Naive B cell (primary cell): ENCODE measurements at places on chromosomes 7 and 10.

- no peak for DNase-seq
Observed at GRCh38 chr7:77912293-77912692, 113.7 kb downstream of the PHTF2 start.

GRCh38 chr7:11394438-11394837 is 420.8 kb downstream of the PHF14 start:
- no peak for DNase-seq

DNA sequence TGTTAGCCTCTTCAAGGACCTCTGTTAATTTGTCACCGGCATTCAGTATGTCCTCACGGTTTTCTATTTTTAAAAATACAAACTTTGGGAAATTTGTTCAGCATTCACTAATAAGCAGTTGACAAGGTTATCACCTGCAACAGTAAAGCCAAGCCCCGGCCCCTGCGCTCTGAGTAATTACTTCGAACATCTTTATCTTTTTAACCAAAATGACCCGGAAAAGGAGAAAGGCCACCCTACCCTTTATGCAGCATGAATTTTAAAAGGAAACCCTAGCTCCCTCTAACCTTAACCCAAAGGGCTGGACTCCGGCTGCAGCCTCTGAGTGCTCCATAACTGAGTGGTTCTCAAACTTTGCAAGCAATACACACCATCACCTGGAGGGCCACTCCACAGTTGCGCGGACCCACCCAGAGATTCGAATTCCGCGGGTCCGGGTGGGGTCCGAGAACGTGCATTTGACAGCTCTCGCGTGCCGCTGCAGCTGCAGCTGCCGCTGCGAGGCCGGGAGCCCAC is 940 bp downstream of the NSMCE4A start:
- DNase-seq, result no peak

DNA sequence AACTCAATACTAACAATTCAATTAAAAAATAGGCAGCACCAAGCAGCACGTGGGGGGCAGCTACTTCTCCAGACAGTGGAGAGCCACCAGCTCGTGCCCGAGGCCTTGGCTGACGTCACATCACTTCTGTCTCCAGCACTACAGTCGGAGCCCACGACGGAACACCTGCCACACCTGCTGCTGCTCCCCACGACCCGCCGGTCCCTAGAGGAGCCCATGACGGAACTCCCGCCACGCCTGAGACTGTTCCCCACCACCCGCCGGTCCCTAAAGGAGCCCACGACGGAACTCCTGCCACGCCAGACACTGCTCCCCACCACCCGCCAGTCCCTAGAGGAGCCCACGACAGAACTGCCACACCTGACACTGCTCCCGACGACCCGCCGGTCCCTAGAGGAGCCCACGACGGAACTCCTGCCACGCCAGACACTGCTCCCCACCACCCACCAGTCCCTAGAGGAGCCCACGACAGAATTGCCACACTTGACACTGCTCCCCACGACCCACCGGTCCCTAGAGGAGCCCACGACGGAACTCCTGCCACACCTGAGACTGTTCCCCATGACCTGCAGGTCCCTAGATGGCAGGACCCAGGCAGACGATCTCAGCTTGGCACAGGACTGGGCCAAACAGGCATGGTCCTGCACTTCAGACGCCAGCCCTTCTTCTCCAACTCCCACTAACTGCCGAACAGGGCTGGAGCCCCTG is 258.0 kb downstream of the ELFN1 start:
- DNase-seq, result peak; percentile 73

- no peak for DNase-seq
Observed at GRCh38 chr7:150904011-150904909, 51.9 kb downstream of the AOC1 start.

DNA sequence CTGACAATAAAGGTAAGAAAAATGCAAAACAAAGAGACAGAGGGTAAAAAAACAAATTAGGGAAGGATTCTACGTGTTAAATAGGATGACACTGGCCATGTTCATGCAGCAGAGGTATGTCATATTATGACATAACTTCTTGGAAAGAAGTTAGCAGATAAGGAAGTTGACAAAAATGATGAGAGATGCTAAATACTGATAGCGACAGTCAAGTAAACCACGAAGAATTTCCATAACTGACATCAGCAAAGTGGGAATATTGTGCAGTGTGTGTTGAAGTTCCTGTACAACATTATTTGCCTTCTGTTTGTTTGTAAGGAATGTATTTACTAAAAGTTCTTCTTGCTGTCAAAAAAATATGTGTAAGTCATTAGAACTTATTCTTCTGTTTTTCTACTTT is 29.5 kb downstream of the MDH2 start:
- DNase-seq, result no peak

- peak; percentile 3 for DNase-seq
Observed at GRCh38 chr7:122528879-122529481, 169.9 kb downstream of the RNF133 start.

DNA sequence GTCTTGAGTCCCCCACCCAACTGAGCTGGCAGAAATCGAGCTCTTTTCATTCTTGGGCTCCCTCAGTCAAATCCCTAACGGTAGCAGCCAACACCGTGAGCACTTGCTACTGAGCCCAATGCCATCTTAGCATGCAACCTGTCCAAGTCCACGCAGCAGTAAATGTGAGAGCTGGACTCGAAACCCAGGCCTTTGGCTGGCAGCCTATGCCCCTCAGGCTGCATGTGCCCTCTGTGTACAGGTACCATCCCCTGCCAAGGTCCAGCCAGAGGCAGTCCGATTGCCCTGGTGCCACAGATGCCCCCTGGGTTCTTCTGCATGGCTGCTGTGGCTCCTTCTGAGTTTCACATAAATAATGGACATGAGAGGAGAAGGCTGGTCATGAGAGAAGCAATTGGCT is 1.2 kb upstream of the TMEM273 start:
- DNase-seq, result no peak

DNA sequence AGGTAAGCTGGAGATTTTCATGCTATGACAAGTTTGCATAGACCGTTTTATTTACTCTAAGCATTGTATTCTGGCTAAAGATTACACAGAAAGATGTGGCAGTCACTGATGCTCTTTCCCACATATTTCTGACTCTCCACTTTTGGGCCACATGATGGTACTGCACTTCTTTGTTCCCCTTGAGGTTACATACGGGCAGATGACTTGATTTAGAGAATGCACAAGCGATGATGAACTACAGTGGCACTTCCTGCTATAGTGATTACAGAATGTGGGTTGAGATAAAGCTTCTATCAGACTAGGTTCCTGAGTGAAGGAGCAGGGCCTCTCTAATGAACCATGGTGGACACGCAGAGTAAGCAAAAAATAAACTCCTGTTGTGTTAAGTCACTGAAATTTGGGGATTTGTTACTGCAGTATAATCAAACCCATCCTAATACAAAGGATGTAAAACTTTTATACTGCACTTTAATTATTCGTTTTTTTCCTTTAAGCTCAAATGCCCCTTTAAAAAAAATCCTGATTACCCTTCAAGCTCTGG is 177.9 kb downstream of the TAX1BP1 start:
- no peak for DNase-seq

GRCh38 chr7:111390000-111390399 is 172.3 kb downstream of the IMMP2L start:
- DNase-seq, result no peak

DNA sequence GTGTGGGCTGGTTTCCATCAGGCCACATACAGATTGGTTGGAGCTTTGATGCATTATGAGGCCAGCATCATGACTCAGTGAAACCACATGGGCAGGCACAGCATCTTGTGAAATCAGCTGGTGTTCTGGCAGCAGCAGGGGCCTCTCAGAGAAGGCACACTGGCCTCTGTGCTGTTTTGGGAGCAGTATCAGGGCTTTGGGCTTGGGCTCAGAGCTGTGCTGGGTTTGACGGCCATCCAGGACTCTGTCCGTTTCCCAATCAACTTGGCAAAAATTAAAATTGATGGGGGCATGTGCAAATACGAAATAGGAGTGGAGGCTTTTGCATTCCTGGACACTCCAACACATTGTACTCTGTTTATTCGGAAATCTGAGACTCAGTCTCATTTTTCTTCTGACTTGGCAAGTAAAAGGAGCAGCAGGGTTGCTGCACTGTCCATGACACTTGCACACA is 190.9 kb downstream of the BMPER start:
- no peak for DNase-seq
